ENCODE measurements at places on chromosomes 12 and 14.

GRCh38 chr12:124709722-124710687, 142.6 kb upstream of the NCOR2 start:
- DNase-seq, result peak; percentile 25

GRCh38 chr12:30822385-30823155, 67.8 kb upstream of the CAPRIN2 start:
- peak; percentile 15 for DNase-seq

DNA sequence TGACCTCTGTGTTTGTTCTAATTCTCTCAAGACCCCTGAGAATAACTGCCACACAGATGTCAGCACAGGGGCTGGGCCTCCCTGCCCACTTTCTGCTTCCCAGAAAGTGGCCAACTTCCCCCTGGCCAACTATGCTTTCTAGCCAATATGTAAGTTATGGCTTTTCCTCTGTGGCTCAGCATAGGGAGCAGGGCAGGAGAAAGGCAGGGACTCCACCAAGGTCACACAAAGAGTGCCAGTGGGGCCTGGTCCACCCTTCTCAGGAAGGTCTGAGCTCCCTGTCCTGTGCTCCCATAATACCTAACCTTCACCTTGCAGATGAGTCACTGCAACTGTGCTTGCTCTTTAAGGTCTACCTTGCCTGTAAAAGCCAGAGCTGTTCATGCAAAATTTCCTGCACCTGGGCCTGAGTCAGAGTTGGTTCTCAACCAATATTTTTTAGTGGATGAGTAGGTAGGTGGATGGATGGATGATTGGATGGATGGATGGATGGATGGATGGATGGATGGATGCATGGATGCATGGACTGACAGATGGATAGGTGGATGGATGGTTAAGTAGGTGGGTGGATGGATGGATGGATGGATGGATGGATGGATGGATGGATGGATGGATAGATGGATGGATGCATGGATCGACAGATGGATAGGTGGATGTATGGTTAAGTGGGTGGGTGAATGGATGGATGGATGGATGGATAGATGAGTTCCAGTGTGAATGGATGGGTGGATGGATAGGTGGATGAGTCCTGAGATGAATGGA, 64.2 kb downstream of the DIO3 start:
- no peak for DNase-seq

GRCh38 chr14:29320286-29320685, 553.7 kb downstream of the FOXG1 start:
- DNase-seq, result no peak

GRCh38 chr12:71536939-71537622, 97.5 kb downstream of the LGR5 start:
- no peak for DNase-seq

DNA sequence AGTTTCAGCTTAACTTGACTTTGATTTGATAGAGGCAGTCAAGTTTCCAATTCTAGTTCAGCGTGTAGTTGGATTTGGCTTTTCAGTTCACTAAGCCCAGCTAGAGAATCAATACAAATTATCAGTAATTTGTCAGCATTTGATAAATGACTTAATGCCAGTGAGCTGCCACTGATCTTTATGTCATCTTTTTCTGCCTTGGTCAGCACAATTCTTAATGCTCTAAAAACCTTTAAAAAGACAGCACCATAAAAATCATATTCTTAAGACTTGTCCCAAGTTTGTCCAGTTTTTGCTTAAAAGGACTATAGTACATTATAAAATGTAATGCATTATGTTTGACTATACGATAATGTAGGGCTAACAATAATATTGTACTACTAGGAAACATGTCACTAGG, 920.5 kb downstream of the LRFN5 start:
- no peak for DNase-seq

Measured in NCI-H146 (cell line).